ENCODE measurements at places on chromosomes 2 and 18.

- no peak for DNase-seq
These were observed 162.6 kb downstream of the PDE11A start for GRCh38 chr2:177909962-177910361.

DNA sequence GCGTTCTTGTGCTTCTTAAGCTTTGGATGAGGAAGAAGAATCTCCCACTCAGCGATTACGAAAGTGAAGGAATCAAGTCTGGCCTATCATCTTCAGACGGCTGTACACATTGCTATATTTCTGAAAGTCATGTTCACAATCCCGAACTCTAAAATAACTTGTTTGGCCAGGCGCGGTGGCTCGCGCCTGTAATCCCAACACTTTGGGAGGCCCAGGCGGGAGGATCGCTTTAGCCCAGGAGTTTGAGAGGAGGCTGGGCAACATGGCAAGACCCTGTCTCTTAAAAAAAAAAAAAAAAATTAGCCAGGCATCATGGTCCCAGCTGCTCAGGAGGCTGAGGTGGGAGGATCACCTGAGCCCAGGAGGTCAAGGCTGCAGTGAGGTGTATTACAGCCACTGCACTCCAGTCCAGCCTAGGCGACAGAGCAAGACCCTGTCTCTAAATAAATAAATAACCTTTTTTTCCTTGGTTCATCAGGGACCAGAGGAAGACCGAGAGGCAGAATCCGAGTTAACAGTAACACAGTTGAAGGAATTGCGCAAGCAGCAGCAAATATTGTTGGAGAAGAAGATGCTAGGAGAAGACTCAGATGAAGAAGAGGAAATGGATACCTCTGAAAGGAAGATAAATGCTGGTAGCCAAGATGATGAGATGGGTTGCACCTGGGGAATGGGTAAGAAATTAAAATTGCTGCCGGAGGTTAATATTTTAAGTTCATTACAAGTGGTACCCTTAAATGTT is 1.1 kb downstream of the SLC4A1AP start:
- no peak for DNase-seq

- DNase-seq = no peak
These were observed 37.0 kb upstream of the ATP5MC3 start for GRCh38 chr2:175218551-175218950.

DNA sequence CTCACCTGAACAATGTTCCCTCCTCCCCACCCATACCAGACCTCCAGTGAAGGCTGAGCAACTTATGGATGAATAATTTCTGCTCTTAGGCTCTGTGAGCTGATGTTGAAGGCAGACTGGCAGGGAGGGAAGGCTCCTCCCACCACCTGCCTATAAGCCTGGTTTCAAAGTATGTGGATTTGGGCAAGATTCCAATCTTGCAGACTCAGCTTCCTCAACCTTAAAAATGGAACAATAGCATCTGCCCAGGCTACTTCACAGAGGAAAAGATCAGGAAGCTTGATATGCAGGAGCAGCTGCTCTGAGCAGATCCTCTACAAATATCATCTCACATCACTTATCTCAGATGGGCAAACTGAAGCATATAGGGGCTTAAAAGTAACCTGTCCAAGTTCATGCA is 112.2 kb downstream of the ZFP36L2 start:
- no peak for DNase-seq

DNA sequence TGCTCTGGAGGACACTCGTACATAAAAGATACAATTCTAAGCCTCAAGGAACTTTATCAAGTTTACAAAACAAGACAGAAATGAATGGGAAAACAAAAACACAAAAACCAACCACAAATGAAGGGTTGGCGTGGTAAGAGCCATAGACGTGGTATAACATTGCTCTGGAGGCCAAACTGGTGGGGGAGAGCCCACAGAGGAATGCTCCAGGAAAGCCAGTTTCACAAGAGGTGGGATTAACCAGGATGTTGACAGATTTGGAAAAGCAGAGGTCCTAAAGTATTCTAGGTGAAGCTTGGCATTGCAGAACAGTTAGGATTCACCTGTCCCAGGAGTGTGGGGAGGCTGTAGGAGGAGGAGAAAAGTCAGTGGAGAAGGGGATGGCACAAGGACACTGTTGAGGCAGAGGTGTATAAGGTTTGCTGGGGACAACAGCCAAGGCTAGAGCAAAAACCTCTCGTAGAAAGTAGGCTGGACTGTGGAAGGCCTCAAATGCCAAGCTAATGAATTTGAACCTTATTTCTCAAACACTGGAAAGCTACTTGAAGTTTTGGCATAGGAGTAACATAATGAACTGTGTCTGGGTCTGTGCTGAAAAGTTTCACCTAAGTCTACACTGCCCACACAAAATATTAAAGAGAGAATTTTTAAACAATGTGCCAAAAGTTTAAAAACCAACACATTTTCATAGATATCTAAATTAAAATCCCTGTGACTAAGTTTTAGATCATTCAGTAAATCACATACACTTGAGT is 135.1 kb downstream of the THADA start:
- DNase-seq = no peak

DNA sequence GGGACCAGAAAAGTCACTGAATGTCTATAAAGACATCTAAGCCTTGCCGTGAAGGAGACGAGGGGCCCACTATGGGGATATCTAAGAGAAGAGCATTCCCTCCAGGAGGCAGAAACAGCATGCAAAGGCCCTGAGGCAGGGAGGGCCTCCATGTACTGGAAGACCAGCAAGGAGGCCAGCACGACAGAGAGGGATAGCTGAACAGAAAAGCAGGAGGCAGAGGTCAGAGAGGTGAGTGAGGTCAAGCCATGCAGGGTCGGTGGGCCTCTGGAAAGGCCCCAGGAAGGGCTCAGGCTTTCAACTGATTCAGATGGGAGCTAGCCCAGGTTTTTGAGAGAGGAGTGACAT is 5.7 kb downstream of the TRABD2A start:
- peak; percentile 60 for DNase-seq

DNA sequence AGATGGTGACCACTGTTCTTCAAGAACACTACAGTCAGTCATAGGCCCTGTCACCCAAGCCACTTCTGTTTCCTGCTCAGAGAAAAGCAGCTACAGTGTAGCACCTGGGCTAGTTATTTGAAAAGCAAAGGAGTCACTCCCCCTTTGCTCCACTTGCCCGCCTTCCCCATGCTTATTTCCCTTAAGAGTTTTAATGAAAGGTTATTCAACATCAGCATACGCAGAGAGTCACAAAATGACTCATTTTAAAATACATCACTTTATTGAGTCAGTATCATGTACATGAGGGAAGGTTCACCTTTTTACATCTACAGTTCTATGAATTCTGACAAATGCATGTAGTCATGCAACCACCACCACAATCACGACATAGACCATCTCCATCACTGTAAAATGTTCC is 71.3 kb downstream of the TNFRSF11A start:
- DNase-seq = no peak

- no peak for DNase-seq
These were observed 196.2 kb downstream of the VWC2L start for GRCh38 chr2:214607051-214607450.

- no peak for DNase-seq
These were observed 900.1 kb upstream of the SOX11 start for GRCh38 chr2:4792126-4792525.

GRCh38 chr18:38539371-38539770 is 973.8 kb upstream of the CELF4 start:
- DNase-seq = no peak

GRCh38 chr18:23231340-23232021 is 96.2 kb downstream of the CABLES1 start:
- DNase-seq = peak; percentile 78

DNA sequence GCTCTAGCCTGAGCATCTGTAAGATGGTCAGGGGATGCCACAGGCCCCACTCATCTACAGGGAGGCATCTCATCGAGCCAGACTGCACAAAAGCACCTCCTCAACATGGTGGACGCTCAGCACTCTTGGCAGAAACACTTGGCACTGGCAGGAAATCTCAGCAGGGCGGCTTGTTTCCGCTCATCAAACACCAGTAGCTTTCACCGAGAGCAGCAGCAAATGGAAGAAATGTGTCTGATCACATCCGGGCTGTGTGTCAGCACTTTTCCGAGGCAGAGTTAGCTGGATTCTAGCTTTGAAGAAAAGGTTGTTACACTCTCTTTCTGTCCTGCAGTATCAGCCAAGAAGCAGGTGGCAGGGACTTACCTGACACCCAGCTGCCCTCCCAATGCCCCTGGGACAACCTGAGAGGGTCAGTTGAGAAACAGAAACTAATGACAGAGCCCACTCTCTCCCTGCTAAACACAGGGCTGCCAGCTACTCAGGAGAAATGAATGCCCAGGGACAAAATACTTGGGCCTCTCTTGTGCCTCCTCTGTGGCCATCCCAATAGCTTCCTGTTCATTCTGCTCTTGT is 68.9 kb upstream of the FZD7 start:
- peak; percentile 57 for DNase-seq

GRCh38 chr2:48320742-48321141 is 209.2 kb upstream of the STON1 start:
- DNase-seq = no peak

DNA sequence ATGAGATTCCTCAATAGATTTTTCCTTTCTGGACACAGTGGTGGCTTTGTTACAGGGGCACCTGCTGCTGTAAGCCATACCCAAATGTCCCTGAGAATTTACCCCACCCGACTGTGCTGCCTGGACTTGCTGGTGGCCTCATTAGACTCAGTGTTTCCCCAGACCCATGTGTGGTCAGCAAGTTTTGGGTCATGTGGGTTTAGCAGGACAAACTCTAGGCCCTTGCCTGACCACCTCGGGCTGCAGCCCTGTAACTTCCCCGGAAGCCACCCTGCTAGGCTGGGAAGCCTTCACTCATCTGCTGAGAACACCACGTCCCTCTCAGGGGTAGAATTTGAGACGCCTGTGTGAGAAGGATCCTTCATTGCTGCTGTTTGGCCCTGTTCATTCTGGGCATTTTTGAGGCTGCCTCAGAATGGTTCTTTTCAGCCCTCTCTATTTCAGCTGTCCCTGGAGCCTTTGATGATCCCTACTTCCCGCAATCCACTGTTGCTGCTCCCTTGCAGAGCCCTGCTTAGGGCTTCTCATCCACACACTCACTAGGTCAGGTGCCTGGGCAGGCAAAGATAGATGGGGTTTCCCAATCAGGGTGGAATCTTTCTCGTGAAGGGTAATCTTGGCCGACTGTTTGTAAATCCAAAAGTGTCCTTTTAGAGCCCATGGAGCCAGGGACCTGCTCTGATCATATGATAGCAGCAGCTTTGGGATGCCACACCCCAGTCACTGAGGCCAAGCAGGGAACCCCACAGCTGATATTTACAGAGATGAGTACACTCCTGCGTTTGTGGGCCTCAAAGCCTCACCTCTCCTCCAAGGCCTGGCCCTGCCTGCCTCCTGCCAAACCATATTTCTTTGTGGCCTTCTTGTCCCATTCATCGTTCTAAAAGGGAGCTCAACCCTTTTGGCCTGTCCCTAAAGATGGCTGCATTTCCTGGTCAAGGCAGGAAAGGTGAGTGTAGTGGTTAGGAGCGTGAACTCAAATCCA is 6.7 kb downstream of the EHD3 start:
- peak; percentile 32 for DNase-seq

GRCh38 chr18:78145096-78145495 is 834.5 kb upstream of the SALL3 start:
- DNase-seq = no peak

DNA sequence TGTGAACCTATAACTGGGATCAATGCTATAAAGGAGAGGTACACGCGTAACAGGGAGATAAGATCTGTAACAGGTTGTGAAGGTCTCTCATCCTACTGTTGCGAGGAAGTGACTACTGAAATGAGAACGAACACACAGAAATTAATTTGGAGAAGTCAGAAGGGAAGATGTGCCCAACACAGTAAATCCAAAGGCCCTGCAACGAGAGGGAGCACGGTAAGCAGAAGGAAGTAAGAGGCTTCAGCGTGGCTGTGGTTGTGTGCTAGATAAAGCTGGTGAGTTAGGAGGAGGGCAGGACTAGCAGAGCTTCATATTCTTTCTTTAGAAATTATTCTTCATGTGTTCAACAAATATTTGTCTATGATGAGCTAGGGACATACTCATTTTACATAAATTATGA is 2.5 kb upstream of the ATG16L1 start:
- no peak for DNase-seq

- DNase-seq = no peak
These were observed 45.5 kb downstream of the LYPD6 start for GRCh38 chr2:149375801-149376361.

DNA sequence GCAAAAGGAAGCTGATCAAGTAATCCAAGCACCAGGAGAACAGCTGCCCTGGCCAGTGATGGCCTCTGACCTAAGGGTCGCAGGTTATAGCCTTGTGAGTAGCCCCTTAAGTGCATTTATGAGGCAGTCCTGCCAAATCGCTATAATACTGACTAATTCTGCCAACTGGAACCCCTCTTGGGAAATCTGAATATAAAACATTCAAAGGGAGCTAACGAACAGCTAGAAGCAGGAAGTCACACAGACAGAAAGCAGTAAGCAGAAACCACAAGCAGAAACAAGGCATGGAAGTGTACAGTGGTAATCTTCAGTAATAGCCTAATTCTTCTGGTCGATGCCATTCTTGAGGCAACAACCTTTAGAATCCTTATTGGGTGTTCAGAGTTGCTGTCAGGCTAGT is 521.3 kb downstream of the METTL4 start:
- no peak for DNase-seq

DNA sequence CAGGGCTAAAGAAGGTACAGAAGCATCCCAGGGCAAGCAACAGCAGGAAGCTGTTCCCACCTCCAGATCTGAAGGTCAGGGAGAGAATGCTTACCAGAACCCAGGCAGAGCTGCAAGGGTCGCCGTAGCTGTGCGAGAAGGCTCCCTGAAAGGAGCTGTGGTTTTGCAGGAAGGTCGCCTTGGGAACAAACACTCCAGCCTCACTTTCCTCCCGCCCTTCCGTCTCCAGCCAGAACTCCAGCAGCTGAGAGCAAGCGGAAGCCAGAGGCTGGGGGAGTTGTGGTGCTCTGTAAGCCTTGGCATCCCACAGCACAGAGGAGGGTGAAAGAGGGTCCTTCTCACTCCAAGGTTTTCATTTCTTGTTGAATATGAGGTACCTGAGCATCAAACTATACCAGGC is 18.3 kb upstream of the ICOS start:
- no peak for DNase-seq

Measured in activated CD8-positive, alpha-beta memory T cell treated with anti-CD3 and anti-CD28 coated beads for 24 hours (primary cell).